ENCODE measurements at places on chromosomes 5 and 9. TPM values are rescaled to one million over a fixed set of nuclear protein-coding genes. Genes with fewer than 3 reads are reported as not detected.

Gene PCDHGB5
- total RNA-seq = not detected

Gene MARVELD2
- 0.26 TPM for total RNA-seq

Gene PCDHGA1
- total RNA-seq = not detected

Gene RNF183
- not detected for total RNA-seq

Gene OLFML2A
- total RNA-seq = not detected

Gene TMEFF1
- 0.49 TPM for total RNA-seq

Gene APBB3
- 20.0 TPM for total RNA-seq

Gene MGAT4B
- total RNA-seq = 100 TPM

Gene SLC4A9
- total RNA-seq = 0.07 TPM

Gene MLANA
- not detected for total RNA-seq

Gene IL17B
- total RNA-seq = not detected

Gene GAS1
- total RNA-seq = 0.12 TPM

Gene RIMOC1
- total RNA-seq = 21.1 TPM

Gene UNC5A
- not detected for total RNA-seq

Gene ENTREP1
- not detected for total RNA-seq

Gene CNOT8
- total RNA-seq = 62.4 TPM

Gene ACOT12
- not detected for total RNA-seq

Gene GABRA6
- total RNA-seq = not detected

Gene SLC6A19
- total RNA-seq = not detected

Gene C9orf72
- 7.0 TPM for total RNA-seq

Gene TMC1
- total RNA-seq = not detected

Gene TXNDC8
- not detected for total RNA-seq

Gene COL15A1
- total RNA-seq = 0.45 TPM

Gene ANKRD20A1
- total RNA-seq = not detected

Gene RGS7BP
- total RNA-seq = not detected

Gene HSPB3
- not detected for total RNA-seq

Gene ZDHHC12
- total RNA-seq = 90.0 TPM

Gene PCDHGB1
- total RNA-seq = not detected

Measured in activated CD8-positive, alpha-beta memory T cell treated with anti-CD3 and anti-CD28 coated beads, Interleukin-2, amount 10 ng/mL, durations not matched to agents 7 days and 5 days (primary cell).